Activated CD4-positive, alpha-beta memory T cell treated with anti-CD3 and anti-CD28 coated beads for 36 hours (primary cell): ENCODE measurements at places on chromosomes 3 and 15. TPM values are rescaled to one million over a fixed set of nuclear protein-coding genes. Genes with fewer than 3 reads are reported as not detected.
A peak's percentile ranks its signal among the peaks of the same experiment; 100 is the strongest.

DNA sequence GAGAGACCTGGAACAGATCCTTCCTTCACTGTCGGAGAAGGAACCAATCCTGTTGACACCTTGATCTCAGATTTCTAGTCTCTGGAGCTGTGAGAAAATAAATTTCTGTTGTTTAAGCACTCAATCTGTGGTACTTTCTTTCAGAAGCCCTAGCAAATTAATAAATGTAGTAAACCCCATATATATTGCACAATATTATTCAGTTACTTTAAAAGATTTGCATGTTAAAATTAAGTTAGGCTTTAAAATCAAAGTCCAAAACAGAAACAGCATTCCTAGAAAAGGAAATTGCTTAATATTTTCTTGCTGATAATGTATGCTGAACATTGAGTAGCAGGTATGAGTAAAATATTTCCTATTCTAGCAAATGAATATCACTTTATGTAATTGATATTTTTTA is 113.2 kb downstream of the LEKR1 start:
- no peak for DNase-seq

Gene ITIH1
- total RNA-seq: not detected

DNA sequence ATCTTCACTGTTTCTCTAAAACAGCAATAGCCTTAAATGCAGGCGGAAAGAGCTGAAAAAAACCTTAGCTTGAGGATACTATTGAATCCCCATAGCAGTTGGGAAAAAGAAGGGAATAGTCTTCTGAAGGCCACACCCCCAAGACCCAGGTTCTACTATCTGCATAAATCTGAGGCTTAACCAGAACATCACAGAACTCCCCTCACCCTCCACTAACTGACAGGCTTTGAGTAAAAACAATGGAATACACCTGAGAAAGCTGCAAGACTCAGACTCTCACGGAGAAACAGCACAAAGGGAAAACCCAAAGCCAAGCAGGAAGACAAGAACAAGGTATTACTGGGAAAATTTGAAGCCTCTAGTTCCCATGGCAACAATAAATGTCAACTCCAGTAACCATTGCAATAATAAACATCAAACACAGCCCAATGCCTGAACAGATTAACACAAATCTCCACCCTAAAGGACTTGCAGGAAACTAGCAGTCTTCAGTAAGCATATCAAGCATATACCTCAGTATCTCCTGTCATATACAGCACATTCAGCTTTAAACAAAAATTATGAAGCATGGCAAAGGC is 56.4 kb downstream of the TMCC1 start:
- DNase-seq: no peak

- no peak for DNase-seq
Observed at GRCh38 chr15:74293021-74293810, 57.1 kb downstream of the CCDC33 start.

Gene SAXO2
- total RNA-seq: 0.81 TPM

DNA sequence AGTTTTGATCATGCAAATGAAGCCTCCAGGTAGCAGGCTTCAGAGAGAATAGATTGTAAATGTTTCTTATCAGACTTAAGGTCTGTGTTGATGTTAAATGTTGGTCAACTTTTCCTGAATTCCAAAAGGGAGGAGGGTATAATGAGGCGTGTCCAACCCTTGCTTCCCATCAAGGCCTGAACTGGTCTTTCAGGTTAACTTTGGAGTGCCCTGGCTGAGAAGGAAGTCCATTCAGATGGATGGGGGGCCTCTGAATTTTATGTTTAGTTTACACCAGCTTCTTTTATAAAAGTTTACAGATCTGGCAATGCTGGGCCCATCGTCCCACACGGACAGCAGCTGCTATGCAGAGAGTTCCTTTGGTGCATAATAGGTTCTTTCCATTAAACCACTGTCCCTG is 8.9 kb downstream of the CCDC13 start:
- no peak for DNase-seq

GRCh38 chr3:194095464-194095863 is 40.5 kb upstream of the HES1 start:
- DNase-seq: no peak

- peak; percentile 47 for DNase-seq
Observed at GRCh38 chr3:17894434-17895060, 152.1 kb upstream of the TBC1D5 start.

Gene ZBED2
- 609 TPM for total RNA-seq

- no peak for DNase-seq
Observed at GRCh38 chr3:33438881-33439545, 1.2 kb downstream of the UBP1 start.

Gene GOLGA6B
- total RNA-seq: not detected

- no peak for DNase-seq
Observed at GRCh38 chr3:141462176-141462859, 24.5 kb upstream of the RASA2 start.

Gene MASP1
- total RNA-seq: not detected

DNA sequence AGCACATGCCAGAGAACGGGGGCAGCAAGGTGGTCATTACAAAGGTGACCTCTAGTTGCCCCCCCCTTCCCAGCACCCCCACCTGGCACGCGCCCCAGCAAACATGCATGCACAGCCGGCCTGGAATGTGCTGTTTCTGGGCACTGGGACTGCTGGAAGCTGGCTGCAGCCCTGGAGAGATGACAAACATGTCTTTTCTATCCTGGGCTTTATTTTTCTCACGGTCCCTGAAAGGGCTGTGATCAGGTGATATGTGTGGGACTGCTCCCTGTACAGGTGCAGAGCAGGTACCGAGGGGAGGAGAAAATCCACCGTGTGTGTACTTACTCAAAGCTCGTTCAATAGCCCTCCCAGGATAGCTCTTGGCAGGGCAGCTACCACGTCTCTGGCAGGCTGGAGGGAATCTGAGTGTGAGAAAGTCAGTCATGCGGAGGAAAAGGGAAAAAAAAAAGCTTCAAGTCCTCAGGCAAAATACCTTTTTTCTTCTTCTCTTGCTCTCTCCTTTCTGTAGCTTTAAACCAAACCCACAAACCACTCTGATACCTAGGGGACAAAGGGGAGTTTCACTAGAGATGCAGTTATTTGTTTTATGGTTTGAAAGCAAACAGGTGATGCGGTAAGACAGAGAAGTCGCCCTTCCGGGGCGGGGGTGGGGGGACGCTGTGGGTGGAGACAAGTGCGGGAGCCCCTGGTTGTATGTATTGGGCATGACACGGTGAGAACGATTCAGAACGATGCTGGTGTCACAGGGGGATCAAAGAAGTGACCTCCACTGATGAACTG is 5.0 kb upstream of the HES1 start:
- no peak for DNase-seq

- DNase-seq: no peak
Observed at GRCh38 chr15:27951191-27951890, 147.8 kb downstream of the OCA2 start.

- DNase-seq: no peak
Observed at GRCh38 chr15:69780374-69780773, 317.3 kb downstream of the TLE3 start.

Gene PIK3CB
- total RNA-seq: 24.8 TPM

DNA sequence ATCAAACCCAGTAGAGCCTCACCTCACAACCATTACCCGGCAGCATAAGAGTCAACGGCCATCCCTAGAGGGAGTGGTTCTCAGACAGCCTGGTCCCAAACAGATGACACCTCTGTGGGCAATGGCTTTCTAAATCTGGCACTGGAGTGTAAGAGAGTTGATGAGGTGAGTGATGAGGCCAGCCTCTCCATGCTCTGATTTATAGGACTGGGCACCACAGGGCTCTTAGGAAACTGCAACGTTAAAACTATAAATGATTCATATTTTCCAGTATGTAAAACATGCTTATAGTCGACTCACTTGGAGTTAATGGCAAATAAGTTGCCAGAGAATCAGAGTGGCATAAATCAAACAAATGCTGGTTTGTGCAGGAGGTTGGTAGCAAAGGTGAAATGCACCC is 187.7 kb downstream of the GREM1 start:
- no peak for DNase-seq

DNA sequence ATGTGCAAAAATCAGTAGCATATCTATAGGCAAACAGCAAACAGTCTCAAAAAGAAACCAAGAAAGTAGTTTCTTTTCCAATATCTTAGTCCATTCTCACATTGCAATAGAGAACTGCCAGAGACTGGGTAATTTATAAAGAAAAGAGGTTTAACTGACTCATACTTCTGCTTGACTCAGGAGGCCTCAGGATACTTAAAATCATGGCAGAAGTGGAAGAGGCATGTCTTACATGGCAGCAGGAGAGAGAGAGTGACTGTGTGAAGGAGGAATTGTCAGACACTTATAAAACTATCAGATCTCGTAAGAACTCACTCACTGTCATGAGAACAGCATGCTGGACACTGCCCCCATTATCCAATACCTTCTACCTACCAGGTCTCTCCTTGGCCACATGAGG is 327.9 kb upstream of the EPHA3 start:
- DNase-seq: no peak

Gene TMEM207
- not detected for total RNA-seq

Gene TMCO5A
- not detected for total RNA-seq

- DNase-seq: no peak
Observed at GRCh38 chr15:87287156-87287555, 969.4 kb downstream of the NTRK3 start.

DNA sequence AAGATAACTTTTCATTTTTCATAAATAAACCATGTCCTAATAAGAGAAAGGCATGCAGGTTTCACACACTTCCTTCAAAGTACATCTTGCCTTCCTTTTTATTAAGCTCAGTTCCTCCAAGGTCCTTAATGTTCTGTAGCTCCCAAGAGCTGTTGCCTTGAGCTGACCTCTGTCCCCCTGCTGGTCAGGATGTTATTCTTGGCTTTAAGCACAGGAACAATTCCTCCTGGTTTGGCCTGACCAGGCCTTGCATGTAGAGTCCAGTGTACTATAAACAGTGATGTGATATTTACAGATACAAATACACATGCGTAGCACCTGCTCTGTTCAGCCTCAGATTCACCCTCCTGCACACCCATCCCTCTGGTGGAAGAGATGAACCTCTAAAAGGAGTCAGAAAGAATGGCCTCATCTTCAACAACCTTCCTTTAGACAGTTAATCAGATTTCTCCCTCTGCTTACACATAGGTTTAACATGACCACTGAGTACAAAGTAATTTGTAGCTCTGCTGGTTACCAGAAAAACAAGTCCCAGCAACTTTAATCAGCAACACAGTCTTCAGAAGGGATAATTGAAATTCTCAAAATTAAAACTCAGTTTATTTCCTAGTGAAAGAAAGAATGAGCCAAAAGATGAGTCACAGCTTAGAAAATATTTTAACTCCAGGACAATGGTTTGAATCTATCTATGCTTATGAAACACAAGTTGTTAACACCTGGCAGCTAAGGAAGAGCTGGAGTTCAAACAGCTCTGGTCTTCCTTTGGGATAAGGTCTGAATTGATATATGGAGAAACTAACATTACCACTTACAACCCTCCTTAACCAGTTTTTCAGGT is 46.5 kb downstream of the PTPN9 start:
- DNase-seq: no peak

Gene LRRIQ4
- total RNA-seq: 0.14 TPM

GRCh38 chr3:196124608-196125007 is 42.7 kb upstream of the TFRC start:
- DNase-seq: no peak

GRCh38 chr3:52973806-52974205 is 72.1 kb downstream of the SFMBT1 start:
- no peak for DNase-seq

Gene LTF
- total RNA-seq: not detected

Gene HAPLN3
- total RNA-seq: 44.7 TPM

Gene CNTN6
- total RNA-seq: not detected

- DNase-seq: peak; percentile 19
Observed at GRCh38 chr15:78104566-78105475, 12.5 kb downstream of the SH2D7 start.

- DNase-seq: no peak
Observed at GRCh38 chr15:74043425-74044266, 38.7 kb downstream of the GOLGA6A start.

DNA sequence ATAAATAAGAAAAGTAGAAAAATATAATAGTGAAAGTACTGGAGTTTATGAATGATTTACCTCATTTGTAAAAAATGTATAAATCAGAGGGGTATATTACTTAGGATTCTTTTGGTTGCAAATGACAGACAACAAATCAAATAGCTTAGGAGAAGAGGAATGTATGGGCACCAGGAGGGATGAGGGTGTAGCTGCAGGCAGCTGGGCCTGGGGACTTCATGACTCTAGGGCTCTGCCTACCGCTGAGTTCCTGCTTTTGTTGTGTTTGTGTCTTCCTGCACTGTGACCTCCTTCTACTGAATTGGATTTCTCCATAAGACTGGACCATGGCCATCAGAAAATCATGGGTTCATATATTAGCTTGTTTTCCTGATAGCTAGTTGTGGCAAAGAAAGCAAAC is 27.9 kb upstream of the PDE8A start:
- no peak for DNase-seq

DNA sequence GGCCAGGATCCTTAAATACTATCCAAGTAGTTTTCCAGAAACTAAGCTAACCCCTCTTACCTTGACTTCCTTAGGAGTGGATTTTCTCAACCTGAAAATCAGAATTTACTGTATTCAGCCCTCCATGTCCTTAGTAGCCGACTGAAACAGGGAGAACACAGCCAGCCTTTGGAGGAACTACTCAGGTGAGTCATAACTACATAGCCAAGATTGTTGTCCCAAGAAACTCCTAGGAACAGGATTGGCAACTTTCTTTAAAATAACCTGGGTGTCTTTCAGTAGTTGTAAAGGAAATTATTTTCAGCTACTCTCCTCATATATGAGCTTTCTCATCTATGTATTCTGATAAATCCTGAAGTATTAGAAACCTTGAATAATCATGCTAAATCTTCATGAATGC is 22.3 kb downstream of the FANCD2OS start:
- DNase-seq: no peak

- DNase-seq: no peak
Observed at GRCh38 chr3:66789580-66790237, 208.4 kb upstream of the KBTBD8 start.

DNA sequence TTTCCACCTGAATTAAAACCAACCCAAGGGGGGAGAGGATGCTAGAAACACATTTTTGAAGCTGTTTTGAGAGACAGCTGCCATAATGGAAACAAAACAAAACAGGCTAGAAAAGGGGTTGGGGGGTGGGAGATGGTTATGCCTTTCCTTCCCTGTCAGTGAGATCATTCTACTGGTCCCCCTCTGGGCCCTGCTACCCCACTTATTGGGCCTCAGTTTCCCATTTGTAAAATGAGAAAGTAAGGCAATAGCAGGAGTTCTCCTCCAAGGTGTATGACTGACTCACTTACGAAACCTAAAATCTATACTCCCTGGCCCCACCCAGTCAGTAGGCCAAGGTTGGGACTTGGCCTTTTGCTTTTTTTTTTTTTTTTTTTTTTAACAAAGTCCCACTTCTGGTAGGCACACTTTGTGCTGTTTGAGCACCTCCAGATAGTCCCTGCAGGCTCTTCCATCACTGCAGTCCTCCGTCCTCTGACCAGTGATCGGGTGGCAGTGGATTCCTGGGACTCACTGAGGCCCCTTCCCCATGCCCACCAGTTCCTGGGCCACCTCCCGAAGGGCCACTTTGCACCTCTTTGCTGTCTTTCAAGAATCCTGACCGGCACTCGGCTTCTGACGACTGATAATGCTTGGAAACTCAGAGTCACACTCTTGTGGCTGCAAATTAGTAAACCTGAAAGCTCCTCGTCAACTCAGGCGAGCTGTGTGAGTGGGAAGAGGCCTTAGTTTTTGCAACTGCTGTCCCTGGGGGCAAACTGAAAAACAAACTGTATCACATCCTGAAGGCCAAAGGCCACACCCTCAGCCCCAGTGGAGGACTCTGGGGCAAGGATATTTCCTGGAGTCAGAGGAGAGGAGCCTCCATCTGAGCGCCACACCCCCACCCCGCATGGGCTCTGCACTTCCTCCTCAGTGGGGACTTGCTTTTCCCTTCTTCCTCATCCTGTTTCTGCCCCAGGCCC is 6.7 kb upstream of the PSTPIP1 start:
- peak; percentile 92 for DNase-seq

Gene PARP3
- 13.4 TPM for total RNA-seq

Gene SLC12A1
- not detected for total RNA-seq
